Activated naive CD8-positive, alpha-beta T cell treated with anti-CD3 and anti-CD28 coated beads, Interleukin-2, amount 50 U/mL, for 16 hours (primary cell): ENCODE measurements at places on chromosomes 12 and 14.

- DNase-seq = no peak
Measured at GRCh38 chr12:98939350-98939749, 294.3 kb downstream of the APAF1 start.

DNA sequence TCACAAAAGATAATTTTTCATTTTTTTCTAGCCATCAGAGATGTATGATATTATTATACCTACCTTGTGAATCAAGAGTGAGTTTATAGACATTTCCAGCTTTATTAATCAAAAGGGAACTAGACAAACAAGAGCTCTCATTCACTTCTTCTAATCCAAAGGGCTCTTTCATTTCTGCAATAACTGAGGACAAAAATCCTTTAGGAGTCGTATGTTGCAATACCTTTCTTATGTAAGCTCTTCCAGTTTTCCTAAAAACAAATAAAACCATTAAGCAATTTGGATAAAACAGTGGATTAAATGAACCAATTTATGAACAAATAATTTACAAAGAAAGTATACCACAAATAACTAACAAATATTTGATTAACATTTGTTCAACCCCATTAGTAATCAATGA is 107.1 kb downstream of the CATSPERB start:
- DNase-seq = no peak

- DNase-seq = no peak
Measured at GRCh38 chr14:22471545-22472121, 117.4 kb downstream of the DAD1 start.

- DNase-seq = no peak
Measured at GRCh38 chr12:64891629-64892028, 67.2 kb downstream of the TBC1D30 start.

DNA sequence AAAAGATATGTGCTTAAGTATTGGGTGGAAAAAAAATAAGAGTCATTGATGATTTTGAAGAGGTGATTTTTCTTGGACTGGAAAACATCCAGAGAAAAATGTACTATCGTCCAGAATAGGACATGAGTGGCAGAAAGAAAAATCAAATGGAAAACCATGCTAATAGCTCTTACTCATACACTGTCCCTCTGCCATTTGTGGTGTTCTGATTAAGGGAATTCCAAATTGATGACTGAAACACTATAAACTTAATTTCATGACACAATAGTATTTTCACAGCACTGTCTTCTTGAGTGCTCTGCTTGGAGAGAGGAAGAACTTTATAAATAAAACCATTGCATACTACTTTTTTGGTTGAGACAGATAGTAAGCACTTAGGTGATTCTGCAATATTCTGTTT is 72.4 kb downstream of the USP15 start:
- no peak for DNase-seq

DNA sequence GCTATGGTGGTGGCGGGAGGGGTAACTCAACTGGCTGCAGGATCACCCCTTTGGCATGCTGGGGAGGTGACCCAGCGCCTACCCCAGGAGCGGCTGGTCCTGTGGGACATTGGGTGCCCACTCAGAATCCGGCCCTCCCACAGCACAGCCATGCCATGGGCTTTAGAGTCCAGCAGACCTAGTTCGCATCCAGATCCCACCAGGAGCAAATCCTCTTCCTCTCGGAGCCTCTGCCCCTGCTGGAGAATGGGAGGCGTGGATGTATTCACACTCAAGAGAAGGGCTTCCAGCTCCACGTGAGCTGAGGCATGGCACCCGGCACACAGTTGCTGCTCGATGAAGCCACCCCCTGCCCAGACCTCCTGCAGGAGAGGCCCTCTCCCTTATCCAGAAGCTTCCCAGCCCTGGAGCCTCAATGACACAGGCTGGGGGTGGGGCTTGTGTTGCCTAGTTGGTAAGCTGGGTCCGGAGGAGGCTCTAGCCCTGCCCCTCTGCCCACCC is 17.7 kb downstream of the FAM222A start:
- no peak for DNase-seq

DNA sequence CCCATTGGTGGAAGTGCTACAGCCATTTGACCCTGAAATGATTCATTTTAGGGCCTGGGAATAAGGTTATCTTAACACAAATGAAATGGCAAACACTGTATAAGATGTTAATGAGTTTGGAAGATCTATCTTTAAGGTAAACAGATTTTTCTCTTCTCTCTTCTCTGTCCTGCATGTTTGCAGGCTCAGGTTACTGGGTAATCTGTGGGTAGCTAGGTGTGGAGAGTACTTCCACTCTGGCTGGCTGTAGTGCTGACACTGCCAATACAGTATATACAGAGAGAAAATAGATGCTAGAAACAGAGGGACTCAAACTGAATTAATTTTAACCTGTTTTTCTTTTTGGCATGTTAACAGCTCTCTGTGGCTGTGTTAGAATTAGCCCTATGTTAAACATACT is 84.6 kb downstream of the SLC38A6 start:
- no peak for DNase-seq

- no peak for DNase-seq
Measured at GRCh38 chr12:107318806-107319532, 225.6 kb upstream of the CRY1 start.

GRCh38 chr14:22800346-22800745 is 14.9 kb downstream of the SLC7A7 start:
- DNase-seq = no peak

- DNase-seq = no peak
Measured at GRCh38 chr14:32480337-32480736, 151.2 kb downstream of the AKAP6 start.

DNA sequence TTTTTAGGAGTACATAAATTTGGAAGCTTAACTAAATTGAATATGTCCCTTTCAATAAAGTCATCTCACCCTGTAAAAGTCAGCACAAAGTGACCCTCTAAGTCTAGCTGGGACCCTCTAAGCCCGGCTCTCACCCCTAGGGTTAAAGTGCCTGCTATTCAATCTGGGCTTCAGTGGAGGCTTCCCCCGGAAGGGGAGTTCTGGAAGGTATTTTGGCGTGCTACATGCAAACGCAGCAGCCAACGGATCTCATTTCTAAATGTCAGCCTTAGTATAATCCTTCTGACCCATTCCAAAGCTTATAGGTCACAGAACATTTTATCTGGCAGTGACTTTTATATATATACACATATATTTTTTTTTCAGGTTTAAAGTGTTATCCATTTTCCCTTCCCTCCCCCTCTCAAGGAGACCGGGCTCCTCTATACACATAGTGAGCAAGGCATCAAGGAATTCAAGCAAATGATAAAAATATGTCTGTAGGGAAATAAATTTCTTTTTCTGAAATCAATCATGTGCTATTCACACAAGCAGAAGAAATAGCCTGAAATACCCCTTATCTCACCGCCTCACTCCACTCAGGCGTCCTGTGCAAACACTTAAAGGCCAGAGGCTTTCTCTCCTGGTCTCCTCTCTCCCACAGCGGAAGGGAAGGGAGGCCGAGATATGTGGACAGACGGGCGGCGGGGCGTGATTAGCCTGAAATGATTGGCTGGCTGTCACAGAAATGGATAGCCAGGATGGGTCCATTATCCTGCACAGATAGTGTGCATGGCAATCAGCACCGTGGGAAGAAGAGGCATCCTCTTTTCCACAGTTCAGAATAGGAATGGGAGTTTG is 301.7 kb downstream of the GALC start:
- no peak for DNase-seq

GRCh38 chr14:94379291-94380224 is 8.8 kb downstream of the SERPINA1 start:
- DNase-seq = no peak

DNA sequence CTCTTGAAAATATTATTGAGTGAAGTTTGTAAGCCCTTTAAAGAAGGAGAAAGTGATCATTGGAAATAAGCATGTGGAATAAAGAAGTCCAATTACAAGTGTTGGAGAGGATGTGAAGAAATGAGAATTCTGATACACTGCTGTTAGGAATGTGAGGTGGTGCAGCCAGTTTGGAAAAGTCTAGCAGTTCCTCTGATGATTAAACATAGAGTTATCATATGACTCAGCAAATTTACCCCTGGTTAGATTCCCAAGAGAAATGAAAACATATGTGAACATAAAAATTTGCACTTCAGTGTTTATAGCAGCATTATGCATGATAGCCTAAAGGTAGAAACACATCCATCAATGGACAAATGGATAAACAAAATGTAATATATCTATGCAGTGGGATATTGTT is 319.9 kb downstream of the AEBP2 start:
- DNase-seq = no peak
